Dorsolateral prefrontal cortex (tissue), 122 donors: ENCODE measurements at places on chromosomes 2 and 18.

- no peak for DNase-seq
These were observed 906.1 kb downstream of the SLC4A3 start for GRCh38 chr2:220533485-220533884.

- no peak for DNase-seq
These were observed 435 bp downstream of the RNF181 start for GRCh38 chr2:85596026-85596333.

DNA sequence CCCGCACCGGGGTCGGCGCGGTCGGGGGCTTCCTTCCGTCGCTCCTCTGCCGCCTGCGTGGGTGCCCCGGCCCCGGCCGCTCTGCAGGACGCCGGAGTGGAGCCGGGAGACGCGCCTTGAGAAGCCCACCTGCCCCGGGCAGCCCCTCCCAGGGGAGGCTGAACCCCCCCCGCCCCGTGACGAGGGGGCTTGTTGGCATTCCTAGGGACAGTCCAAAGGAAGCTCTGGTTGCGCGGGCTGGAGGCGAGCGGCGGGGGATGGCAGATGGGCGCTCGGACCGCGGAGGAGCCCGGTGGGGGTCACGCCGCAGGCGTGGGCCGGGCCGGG is 133.5 kb upstream of the MGAT5 start:
- DNase-seq, result no peak

GRCh38 chr2:49359721-49360406 is 205.5 kb upstream of the FSHR start:
- no peak for DNase-seq

- DNase-seq, result no peak
These were observed 53.8 kb upstream of the SLC5A7 start for GRCh38 chr2:107932488-107932887.

GRCh38 chr2:176177580-176178037 is 10.9 kb upstream of the HOXD1 start:
- no peak for DNase-seq

GRCh38 chr2:69086466-69086865 is 73.5 kb downstream of the ANTXR1 start:
- DNase-seq, result no peak

DNA sequence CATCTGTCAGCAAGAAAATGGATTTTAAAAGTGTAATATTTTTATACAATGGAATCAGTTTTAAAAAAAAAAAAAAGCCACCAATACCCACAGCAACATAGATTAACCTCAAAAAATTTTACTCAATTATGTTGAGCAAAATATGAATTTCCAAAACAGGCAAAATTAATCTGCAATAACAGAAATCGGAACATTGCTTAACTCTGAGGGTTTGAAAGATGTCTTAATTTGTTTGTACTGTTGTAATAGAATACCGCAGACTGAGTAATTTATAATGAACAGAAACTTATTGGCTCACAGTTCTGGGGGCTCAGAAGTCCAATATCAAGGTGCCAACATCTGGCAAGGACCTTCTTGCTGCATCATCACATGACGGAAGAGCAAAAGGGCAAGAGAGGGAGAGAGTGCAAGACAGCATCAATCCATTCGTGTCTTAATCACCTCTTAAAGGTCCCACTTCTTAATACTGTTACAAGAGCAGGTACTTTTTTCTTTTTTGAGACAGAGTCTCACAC is 31.8 kb upstream of the TNFAIP6 start:
- no peak for DNase-seq

DNA sequence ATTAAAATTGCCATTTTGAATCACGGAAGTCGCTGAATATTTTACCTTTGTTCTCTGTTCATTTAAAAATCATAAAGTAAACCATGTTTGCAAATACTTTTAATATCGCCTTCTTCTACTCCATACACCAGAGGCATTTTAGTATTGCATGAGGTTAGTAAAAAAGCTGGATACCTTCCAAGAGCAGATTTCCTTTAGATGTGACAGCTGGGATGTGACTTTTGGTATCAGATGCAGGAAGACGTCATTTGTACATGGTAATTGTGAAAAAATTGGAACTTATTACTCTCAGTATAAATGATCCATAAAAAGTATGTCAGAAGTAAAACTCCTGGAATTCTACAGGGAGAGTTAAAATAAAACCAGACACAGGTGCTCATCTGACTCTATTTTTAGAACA is 89.5 kb downstream of the SLC4A10 start:
- DNase-seq, result no peak

DNA sequence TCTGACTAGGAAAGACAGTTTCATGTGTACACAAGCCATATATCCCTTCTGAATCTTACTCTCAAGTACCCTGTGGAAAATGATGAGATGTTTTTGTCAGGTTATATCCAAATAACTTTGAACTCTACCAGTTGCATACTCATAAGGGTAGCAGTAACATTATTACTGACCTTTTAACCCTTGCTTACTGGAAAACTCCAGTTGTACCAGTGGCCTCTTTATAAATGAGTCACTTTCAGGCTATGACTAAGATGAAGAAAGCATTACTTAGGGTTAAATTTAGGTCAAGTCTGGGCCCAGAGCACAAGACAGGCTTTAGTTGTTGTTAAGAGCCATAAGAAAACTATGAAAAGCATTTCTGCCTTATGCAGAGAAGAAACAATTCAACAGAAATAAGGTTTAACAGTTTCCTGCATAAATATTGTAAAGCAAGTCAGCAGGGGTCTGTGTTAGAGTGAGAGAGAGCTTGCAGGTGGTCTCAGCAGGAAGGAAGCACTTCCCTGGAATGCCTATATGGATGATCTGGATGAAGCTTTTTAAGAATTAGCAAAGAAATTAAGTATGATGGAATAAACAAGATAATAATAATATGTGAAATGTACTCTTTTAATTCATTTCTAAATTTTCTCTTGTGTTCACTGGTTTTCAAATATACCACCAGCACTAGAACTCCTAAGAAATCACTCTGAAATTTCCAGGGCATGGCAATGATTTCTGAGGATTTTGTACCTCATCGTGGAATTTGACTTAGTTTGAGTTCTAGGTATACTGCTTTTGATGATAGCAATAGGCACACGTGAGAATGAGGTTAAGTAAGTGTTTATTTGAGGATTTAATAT is 126.6 kb downstream of the UBE2E3 start:
- no peak for DNase-seq
